ENCODE measurements at places on chromosomes 12 and 14.

DNA sequence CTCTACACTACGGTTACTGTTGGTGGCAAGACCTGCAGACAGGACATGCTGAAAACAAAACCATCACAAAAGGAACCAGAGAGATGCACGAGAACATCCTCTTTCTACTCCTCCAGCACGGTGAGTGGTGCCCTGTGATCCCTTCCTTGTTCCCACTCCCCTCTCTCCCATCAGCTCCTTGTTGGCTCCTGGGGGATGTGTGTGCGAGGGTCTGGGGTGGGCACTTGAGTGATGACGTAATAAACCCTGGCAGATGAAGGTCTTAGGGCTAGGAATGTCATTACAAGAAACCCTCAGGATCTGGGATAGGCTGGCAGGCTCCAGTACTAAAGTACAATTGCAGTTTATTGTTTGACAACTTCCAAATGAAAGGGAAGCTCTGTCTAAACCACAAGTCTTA is 261.5 kb downstream of the FOXN3 start:
- DNase-seq = no peak

DNA sequence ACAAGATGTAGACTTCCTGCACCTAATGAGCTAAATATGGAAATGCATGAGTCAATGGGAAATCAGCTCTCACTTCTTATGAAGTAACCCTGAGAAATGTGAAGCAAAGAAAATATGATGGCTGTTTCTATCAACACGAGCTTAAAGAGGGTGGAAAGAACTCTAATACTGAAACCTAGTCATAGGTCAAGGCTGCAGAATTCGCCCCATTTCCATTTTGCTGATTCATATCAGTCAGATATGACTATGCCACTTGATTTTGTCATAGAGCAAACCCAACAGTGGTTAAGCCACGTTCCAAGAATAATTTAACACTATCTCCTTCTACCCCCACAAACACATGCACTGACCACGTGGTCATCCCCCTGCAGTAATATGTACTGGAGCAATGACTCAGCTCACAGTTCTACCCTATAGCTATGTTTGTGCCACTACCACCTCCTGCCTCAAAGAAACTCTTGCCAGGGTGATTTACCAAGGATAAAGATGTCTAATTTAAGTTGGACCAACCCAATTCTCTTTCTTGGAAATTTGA is 157.5 kb downstream of the TMTC3 start:
- no peak for DNase-seq

- no peak for DNase-seq
These were observed 6.3 kb upstream of the KRT5 start for GRCh38 chr12:52526511-52526951.

DNA sequence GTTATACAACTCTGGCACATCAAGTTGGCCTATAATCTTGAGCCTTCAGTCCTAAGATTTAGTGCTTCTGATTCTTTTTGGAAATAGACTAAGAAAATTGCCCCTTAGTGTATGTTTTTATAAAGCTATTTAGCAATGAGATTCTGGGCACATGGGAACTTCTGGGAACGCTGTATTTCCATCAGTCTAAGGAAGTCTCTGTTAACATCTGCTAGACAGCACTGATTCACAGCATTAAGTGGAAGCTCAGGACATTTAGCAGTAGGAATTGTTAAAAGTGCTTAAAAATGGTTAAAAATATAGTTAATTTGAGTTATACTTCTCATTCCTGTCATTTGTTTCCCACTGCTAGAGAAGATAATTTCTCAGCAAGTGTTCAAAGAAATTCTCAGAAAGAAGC is 579.1 kb downstream of the SLC16A7 start:
- no peak for DNase-seq

- DNase-seq = no peak
These were observed 18.4 kb downstream of the CMKLR1 start for GRCh38 chr12:108320507-108321293.

DNA sequence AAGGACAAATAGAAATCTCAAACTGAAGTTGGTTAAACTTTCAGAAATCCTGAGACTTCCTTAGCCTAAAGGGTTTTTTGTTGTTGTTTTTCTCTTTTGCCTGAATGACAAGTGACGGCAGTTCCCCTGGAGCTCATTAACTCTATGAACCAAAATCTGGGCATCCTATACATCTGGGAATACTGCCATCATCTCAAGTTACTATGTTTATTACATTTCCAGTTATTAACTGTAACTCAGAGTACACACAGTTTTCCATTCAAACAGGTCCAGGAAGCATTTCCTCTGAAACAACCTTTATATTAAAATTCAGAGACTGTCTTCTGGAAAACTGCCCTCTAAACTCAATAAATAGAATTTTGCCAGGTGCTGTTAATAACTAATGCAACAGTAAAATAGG is 55.6 kb upstream of the CDKL1 start:
- no peak for DNase-seq

- DNase-seq = no peak
These were observed 33.9 kb downstream of the MIA2 start for GRCh38 chr14:39267608-39268005.

DNA sequence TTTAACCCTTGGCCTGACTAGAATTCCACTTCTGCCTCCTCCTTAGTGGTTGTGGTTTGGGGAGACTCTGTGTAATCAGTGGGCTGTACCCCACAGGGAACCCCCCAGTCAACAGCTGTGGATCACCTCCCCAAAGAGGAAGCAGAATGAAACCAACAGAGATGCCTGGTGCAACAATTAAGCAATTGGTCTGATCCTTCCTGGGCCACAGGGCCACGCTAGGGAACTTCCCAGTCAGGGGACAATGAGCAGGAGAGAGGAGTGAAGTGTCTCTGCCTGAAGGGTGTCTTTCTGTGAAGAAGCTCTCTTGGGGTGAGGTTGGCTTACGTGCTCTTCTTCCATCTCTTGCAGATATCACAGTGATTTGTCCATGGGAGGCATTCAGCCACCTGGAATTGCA is 8.2 kb downstream of the PDE6H start:
- peak; percentile 74 for DNase-seq

GRCh38 chr14:59422069-59422881 is 42.9 kb downstream of the GPR135 start:
- DNase-seq = no peak

DNA sequence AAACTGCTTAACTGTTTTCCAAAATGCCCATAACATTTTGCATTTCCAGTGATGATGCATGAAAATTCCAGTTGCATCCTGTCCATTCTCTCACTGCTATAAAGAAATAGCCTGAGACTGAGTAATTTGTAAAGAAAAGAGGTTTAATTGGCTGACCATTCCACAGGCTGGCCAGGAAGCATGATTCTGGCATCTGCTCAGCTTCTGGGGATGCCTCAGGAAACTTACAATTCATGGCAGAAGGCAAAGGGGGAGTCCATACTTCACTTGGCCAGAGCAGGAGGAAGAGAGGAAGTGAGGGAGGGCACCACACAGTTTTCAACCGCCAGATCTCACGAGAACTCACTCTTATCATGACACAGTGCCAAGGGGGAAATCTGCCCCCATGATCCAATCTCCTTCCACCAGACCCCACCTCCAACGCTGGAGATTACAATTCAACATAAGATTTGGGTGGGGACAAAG is 18.2 kb upstream of the CLEC2D start:
- DNase-seq = peak; percentile 46

DNA sequence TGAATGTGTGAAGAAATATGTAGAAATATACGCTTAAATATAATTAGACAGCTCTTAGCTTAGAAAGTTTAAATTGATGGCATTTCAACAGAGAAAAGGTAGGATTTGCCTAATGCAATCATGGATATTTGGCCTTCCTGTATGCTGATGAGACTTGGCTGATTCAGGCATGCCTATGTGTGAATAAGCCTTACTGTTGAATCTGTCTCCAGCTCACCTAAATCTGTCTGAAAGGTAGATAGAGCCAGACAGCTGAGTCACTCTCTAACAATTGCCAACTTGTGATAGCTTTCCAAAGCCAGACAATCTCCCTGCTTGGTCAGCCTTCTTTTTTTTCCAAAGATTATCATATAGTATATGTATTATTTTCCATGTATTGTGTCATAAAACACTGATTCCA is 92.8 kb upstream of the FLRT2 start:
- no peak for DNase-seq

DNA sequence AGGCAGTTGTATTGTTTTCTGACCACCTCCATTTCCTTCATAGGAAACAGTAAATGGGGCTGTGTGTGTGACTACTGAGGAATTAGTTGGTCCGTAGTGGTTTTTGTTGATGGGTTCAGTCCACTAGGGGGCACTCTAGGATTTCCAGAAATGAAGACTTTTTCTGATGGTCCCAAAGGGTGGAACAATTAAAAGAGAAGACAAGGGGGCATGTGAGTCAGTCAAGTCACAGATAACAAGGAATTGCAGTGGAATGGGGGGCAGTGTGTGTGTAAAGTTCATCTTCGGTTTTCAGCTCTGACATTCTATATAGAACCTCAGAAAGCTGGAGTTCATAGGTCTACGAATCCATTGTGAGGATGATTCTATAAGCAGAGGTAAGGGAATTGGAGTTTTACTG is 186.6 kb upstream of the OR4E1 start:
- peak; percentile 20 for DNase-seq

- DNase-seq = peak; percentile 24
These were observed 25.7 kb downstream of the RAB21 start for GRCh38 chr12:71780237-71780822.

GRCh38 chr12:109763201-109763841 is 49.7 kb downstream of the FAM222A start:
- peak; percentile 47 for DNase-seq

- DNase-seq = no peak
These were observed 10.9 kb downstream of the CTDSP2 start for GRCh38 chr12:57835366-57836288.

- no peak for DNase-seq
These were observed 18.9 kb downstream of the ALDH2 start for GRCh38 chr12:111785651-111786050.

GRCh38 chr14:66443785-66444184 is 42.4 kb upstream of the CCDC196 start:
- no peak for DNase-seq

DNA sequence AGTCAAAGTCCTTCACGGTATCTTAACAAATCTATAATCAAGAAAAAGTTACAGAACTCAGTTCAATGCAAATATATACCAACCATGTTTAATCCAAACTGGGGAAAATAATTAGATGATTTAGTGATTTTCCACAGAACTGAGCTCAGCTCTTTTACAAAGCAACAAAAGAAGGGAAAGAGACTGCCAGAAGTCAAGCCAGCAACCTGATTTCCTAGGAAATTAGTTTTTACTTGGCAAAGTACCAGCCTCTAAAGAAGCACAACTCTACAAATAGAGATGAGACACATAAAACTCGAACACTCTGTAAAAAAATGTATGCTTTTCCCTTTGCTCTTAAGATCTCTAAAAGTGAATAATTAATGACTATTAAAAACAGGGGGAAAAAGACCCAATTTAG is 19.4 kb downstream of the NUMB start:
- no peak for DNase-seq

GRCh38 chr12:124543052-124543589 is 24.3 kb downstream of the NCOR2 start:
- DNase-seq = peak; percentile 57

- no peak for DNase-seq
These were observed 115.9 kb downstream of the MED13L start for GRCh38 chr12:116161588-116161987.

- DNase-seq = no peak
These were observed 97.2 kb downstream of the BCL11B start for GRCh38 chr14:99174770-99175319.

GRCh38 chr12:104608998-104609397 is 152.2 kb downstream of the CHST11 start:
- no peak for DNase-seq

- DNase-seq = no peak
These were observed 37.4 kb downstream of the SH2B3 start for GRCh38 chr12:111443086-111443485.

GRCh38 chr12:1865284-1865866 is 45.0 kb downstream of the LRTM2 start:
- DNase-seq = no peak

GRCh38 chr14:57526942-57527341 is 33.3 kb upstream of the CCDC198 start:
- DNase-seq = no peak

- DNase-seq = no peak
These were observed 9.5 kb downstream of the OAS1 start for GRCh38 chr12:112916270-112916669.

DNA sequence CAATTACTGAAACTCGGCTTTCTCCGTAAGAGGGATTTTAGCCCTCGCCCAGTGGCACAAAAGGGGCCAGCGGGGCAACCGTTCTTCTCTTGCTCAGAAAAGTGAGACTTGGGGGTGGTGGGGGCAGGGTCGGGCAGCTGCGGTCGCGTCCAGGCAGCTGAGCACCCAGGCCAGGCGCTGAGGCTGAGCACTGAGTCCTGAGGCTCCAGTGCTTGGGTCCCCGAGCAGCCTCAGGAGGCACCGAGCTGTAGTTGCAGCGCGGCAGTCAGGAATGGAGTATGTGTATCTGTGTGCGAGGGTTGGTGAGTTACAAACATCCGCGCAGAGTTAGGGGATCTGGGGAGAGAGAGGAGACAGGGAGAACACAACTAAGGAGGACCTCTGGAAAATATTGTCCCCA is 4.1 kb upstream of the HOXC6 start:
- DNase-seq = no peak

- no peak for DNase-seq
These were observed 44.9 kb downstream of the SIX6 start for GRCh38 chr14:60553808-60554207.

GRCh38 chr12:95574799-95575452 is 23.6 kb upstream of the USP44 start:
- DNase-seq = no peak

- peak; percentile 19 for DNase-seq
These were observed 89.7 kb downstream of the TMCC3 start for GRCh38 chr12:94560431-94561221.
